ENCODE measurements at places on chromosomes 16 and 17.

DNA sequence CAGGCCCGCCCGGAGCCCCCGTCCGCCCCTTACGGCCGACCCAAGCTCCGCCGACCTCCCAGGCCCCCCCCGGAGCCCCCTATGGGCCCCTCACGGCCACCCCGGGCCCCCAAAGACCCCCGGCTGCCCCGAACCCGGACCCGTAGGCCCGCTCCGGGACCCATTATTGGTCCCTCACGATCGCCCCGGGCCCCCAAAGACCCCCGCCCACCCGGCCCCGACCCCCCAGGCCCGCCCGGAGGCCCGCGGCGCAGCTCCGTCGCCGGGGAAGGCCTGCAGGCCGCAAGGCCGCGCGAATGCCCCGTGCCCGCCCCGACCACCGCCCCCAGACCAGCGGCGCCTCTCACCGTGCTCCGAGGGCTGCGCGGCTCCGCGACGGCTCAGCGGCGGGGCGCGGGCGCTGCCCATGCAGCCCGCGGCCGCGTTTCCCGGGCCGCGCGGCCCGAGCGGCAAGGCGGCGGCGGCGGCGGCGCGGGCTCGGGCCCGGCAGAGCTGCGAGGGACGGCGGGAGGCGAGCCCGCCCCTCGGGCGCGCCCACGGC is 393 bp downstream of the ANKRD11 start:
- DNase-seq: no peak

DNA sequence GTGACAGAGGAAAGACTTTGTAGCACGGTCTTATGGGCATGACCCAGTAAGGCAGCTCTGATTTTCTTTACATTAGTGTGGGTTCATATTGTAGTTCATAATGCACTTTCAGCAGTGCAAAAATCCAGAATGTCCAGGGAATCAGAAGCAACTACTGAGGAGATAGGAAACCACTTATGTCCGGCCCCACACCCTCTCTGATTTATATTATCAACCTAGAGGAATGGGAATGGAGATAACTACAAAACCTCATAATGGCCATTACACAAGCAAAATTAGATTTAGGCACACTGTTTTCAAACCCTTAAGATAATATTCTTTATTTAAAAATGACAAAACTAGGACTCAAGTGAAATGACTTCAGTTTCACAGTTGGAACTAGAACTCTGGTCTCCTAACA is 7.9 kb downstream of the MAP2K4 start:
- DNase-seq: no peak

DNA sequence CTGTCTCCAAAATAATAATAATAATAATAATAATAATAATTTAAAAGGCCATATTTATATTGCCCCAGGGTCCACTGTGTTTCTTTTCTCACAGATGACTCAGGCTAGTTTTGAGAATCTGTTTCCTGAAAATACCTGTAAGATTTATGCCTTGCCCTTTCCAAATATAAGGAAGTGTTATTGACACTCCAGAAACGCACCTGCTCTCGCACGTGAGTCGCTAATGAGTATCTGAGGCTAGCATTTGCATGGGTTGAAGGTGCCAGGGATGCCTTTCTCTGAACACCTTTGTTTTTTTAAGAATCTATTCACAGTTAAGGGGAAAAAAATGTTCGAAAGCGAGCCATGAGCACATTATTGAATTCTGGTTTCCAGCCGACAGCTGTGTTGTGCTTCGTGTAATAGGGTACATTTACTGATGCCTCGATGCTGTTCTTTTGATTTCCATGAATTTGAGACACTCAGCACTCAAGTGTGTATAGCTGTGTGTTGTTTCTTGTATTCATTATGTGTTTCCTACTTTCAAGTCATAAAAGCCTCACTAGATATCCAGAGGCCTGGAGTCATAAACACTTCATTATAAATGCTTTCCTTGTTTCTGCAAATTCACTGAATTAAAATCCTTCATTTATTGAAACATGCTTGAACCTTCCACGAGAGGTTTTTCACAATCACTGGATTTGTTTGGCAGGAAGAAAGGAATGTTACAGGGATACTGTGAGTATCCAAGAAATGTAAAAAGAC is 45.0 kb upstream of the NOL11 start:
- DNase-seq: no peak

DNA sequence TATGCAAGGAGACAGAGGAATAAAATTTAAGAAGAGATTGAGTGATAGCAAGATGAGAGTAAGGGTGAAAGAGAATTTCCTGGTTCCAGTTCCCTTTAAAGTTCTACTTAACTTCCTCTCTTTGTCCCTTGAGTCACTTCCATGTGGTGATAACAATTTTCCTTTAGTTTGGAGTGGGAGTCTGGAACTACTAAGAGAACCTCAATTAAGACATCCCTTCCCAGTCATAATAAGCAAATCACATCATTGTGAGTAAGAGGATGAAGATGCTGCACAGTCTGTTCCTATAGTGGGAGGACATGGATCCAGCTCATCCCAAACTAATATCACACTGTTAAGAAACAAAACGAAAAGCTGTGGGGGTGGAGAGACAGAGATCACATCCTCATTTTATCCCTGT is 24.4 kb downstream of the TBX21 start:
- DNase-seq: no peak

DNA sequence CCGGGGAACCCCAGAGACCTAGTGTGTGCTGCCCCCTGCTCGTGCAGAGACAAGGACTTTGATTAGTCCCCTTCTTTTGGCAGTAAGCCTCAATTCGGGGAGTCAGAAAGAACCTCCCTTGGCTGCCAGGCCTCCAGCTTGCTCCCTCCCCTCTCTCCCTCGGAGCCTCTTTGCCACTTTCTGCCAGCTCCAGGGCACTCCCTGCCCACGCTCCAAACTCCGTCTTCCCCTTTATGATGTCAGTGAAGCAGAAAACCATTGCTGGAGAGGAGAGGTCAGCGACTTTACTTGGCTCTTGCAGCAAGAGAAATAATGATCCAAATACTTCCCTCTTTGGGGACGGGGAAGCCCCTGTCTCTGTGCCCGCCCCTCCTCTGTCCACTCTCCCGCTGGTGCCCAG is 28.1 kb downstream of the TTYH2 start:
- no peak for DNase-seq

GRCh38 chr16:57680842-57681375 is 12.8 kb downstream of the ADGRG3 start:
- no peak for DNase-seq

DNA sequence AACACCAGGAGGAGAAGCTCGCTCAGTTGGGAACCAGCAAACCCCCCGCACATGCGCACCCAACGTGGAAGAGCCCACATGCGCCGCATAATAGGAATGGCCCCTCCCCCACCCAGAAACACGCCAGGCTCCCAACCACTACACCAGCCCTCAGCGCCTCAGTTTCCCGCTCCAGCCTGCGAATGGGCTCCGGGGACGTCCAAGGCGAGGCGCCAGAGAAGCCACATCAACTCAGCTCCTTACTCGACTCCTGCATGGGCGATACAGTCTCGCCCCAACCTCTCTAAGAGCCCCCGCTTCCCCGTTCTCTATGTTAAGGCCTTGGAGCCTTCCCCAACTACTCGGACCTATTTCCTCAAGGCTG is 504 bp downstream of the SRSF1 start:
- DNase-seq: peak; percentile 49

- no peak for DNase-seq
Observed at GRCh38 chr17:76241691-76242255, 1.5 kb upstream of the RNF157 start.

All from CD8-positive, alpha-beta memory T cell (primary cell).